ENCODE measurements at places on chromosomes 11 and 22. TPM values are rescaled to one million over a fixed set of nuclear protein-coding genes. Genes with fewer than 3 reads are reported as not detected.

SESN3 gene
- total RNA-seq: 62.4 TPM

DNA sequence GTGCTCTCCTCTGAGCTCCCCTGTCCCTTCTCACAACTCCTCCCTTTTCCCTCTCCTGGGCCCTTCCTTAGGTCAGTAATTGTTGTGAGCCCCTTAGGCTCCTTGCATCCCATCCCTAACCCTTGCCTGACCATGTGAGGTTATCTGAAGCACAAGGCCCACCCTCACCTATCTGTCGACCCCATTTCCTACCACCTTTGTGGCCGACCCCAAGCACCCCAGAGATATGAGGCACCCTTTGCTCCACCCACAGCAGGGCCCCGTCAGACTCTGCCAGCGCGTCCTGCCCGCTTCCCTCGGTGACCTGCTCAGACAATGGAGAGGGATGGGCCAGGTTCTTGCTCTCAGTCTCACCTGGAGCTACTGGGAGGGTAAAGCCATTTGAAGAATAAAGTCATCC is 1.3 kb downstream of the GNG3 start:
- no peak for DNase-seq

DNA sequence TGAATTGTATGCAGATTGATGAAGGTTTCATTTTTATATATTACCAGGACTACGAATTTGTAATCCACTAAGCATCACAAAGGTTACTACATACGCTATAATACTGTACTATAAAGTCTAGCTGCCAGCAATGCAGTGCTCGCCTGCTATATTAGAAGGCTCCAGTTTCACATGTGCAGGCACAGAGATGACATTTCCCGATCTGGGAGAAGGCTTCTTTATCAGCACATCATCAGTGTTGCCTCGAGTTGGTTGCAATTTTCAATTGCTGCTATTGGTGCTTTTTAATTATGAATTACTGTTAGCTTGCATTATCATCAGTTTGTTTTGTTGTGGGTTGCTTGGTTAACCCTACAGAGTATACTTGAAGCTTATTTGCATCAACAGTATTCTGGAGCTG is 143.2 kb upstream of the TEAD1 start:
- DNase-seq: no peak

DNA sequence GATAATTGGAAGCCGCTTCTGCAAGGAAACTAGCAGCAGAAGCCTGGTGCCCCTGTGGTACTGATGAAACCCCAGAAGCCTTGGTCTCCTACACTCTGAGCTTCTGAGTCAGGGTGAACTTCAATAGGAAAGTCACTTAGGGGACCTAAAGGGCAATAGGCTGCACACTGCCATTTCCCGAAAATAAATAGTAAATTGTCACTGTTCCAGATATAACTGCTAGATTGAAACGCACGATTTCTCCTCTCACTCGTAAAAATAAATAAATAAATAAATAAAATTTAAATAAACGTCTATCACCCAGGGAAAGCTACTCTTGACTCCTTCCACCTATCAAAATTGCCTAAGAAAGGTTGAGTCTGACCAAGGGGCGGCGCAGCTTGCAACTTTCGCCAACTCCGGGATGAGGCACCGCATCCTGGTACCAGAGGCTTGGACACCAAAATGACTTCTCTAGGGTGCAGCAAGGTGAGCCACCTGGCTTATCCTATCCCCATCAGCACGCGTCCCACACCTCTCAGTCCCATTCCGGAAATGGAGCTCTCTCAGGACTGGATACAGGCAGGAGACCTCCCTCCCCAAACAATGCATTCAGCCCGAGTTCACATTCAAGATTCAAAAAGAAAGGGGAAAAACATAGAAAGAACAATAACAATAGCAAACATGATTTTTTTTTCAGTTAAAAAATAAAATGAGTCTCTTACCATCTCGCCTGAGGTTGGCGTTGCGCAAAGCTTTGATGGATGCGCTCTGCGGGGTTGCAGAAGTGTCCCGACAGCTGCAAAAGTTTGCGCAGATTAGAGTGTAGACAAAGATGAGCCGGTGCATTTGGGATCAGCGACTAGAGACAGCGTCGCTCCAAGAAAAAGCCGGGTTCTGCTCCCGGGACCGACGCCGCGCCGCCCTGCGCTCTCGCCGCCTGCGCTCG is 583 bp downstream of the PDGFD start:
- DNase-seq: no peak

DNA sequence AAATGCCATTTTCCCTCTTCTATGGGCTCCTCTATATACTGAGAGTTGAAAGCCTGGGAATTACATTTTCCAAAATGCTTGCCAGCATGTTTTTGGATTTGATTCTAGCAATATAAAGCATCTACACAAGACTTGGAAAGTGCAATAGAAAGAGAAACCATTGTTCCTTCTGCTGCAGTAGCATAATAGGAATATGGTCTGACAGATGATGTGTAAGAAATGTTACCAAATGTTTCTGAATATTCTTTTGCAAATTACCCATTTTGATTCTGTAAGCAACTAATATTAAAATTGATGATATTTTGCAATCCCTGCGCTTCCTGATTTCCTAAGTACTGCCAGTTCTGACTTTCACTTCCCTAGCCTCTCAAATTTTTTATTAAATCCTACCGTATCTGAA is 61.6 kb downstream of the CASP12 start:
- no peak for DNase-seq

C11orf97 gene
- total RNA-seq: not detected

- no peak for DNase-seq
Measured at GRCh38 chr11:93727985-93728791, 13.1 kb downstream of the TAF1D start.

OR8G1 gene
- total RNA-seq: not detected

GRCh38 chr11:69718147-69718546 is 14.3 kb upstream of the FGF19 start:
- DNase-seq: no peak

KCNC1 gene
- total RNA-seq: 5.3 TPM

SPA17 gene
- total RNA-seq: 5.7 TPM

- peak; percentile 63 for DNase-seq
Measured at GRCh38 chr22:41915035-41915785, at the start of gene SHISA8. SHISA8 (minus strand) TSS chr22:41915074; CDS start chr22:41914667, 407 bp downstream.

DNA sequence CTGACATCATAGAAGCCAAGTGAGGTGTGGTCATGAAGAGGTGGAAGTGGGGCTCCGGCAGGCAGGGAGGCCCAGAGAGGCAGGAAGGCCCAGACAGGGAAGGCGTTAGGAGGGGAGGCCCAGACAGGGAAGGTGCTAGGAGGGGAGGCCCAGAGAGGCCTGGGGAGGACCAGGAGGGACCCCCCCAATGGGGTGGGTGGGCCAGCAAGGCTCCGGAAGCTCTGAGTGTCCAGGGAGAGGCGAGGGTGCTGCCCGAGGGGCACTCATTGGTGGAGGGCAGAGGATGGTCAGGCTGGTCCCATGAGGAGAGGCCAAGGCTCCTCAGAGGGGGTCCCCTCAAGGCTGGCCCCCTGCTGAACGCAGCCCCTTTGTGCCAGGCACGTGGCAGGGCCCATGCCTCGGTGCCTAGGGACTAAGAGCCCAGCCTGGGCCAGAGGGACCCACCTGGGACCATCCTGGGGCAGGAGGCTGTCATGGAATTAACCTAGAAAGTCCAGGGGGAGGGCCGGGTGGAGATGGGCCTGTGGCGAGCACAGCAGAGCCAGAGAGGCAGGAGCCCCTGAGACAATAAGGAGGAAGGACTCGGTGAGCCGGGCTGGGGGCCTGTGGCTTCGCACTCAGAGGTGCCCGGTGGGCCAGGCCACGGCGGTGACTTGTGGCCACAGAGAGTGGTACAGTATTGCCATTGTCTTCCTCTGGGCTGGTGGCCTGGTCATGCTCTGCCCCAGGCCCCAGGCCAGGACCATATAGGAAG is 12.2 kb downstream of the PHLDA2 start:
- no peak for DNase-seq

DNA sequence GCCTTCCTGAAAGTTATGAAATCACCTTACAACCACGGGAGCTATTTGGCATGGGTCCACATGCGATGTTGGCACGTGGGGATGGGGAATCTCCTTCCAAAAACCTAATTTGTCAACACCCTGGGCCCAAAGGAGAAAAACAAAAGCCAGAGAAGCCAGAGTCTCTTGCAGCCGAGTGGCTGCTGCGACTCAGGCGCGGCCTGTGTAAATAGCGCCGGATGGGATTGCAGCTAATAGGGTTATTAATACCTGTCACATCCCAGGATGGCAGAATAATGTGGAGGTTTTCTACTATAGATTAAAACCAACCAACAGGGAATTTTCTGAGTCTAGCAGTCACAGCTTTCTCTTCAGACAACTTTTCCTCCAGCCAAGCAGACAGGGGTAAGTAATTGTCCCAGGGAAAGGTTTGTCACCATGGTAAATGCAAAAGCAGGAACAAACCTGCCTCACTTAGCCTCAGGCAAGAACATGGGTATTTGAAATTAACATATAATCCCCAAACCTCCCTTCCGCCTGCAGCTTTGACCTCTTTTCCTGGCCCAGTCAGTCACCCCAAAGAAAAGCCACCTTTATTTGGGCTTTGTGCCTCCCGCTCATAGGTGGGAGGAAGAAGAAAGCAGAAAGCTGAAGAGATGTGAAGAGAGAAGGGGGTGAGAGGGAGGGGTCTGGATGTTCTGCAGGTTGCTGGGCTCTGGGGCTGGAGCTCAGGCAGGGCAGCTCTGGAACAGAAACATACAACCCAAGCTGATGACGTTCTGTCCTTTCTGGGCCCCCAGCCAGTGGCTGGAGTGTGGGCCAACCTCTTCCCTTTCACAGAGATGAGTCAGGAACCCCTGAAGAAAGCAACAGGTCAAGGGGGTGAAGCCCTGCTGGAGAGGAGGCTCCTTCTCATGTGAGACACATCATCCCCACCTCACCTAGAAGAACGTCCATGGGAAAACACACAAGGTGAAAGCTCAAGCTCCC is 376.5 kb downstream of the NXPE2 start:
- DNase-seq: no peak

GRCh38 chr11:101456812-101457211 is 127.0 kb downstream of the TRPC6 start:
- DNase-seq: no peak

- no peak for DNase-seq
Measured at GRCh38 chr11:102603576-102603975, 21.6 kb downstream of the MMP20 start.

GRCh38 chr22:38471237-38471636 is 3.3 kb downstream of the KDELR3 start:
- no peak for DNase-seq

CBX6 gene
- 30.2 TPM for total RNA-seq

TSGA10IP gene
- total RNA-seq: not detected

OR1S1 gene
- total RNA-seq: not detected

COX8A gene
- 238 TPM for total RNA-seq

DNA sequence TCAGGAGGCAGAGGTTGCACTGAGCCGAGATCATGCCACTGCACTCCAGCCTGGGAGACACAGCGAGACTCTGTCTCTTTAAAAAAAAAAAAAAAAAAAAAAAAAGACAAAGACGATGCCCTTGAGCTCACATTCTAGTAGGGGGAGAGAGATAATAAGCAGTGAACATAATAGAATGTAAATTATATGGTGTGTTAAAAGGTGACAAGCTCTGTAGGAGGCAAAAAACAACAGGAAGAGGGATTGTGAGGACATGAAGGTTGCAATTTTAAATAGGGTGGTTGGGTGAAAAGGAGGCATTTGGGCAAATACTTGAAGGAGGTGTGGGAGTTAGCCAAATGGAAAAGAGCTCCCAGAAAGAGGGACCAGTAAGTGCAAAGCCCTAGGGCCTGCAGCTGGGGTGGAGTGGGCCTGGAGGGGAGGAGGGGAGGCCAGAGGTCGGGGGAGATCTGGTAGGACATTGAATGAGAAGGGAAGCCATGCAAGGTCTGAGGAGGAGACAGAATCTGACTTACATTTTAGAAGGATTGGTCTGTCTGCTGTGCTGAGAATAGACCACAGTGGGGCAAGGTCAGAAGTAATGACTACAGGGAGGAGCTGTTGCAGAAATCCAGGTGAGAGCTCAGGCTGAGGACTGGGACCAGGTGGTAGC is 26.6 kb downstream of the P2RY2 start:
- DNase-seq: no peak

DNA sequence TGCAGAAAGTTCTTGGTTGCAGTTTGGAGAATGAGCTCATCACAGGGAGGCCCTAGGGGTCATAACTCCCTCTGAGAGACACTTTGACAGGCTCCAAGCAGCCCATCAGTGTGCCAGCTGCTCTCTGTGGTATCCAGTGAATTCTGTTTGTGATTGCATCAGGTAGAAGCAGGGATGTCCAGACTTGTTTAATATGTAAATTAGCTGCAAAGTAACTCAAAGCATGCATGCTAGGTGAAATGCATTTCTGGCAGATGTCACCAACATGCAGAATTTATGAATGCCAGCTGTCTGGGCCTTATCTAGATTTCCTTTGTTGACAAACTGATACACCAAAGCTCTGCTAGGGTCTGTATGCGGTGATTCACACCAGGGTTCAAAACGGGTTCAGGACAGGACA is 123.6 kb upstream of the MTNR1B start:
- no peak for DNase-seq

SLC22A25 gene
- total RNA-seq: not detected

OR8B2 gene
- not detected for total RNA-seq

- DNase-seq: no peak
Measured at GRCh38 chr11:61609980-61610366, 29.1 kb upstream of the SYT7 start.

DNA sequence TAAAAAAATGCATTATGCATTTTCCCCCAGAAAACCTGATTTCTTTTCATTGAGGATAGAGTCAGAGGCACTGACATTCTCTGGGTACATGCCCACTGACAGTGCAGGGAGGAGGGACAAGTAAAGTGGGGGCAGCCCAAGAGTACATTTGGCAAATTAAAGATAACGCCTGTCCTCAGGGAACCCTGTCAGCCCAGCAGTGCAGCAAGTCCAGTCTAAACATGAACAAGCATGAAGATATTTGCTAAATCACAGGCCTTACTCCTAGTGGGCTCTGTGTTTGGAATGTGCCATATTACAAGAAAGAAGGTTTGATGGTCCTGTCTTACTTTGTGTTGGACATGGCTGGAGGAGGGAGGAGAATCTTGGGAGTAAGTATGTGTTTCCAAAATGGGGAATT is 37.9 kb downstream of the AMOTL1 start:
- DNase-seq: no peak

GRCh38 chr11:64385945-64386704 is 27.2 kb downstream of the RPS6KA4 start:
- DNase-seq: no peak

All from frontal cortex (tissue), 4 donors.